Stimulated activated CD4-positive, alpha-beta T cell treated with anti-CD3 and anti-CD28 coated beads, TNF-alpha, amount 100 ng/mL, for 4 hours (primary cell): ENCODE measurements at places on chromosomes 3 and 15.

GRCh38 chr3:187753516-187753915 is 8.2 kb upstream of the BCL6 start:
- DNase-seq = no peak

DNA sequence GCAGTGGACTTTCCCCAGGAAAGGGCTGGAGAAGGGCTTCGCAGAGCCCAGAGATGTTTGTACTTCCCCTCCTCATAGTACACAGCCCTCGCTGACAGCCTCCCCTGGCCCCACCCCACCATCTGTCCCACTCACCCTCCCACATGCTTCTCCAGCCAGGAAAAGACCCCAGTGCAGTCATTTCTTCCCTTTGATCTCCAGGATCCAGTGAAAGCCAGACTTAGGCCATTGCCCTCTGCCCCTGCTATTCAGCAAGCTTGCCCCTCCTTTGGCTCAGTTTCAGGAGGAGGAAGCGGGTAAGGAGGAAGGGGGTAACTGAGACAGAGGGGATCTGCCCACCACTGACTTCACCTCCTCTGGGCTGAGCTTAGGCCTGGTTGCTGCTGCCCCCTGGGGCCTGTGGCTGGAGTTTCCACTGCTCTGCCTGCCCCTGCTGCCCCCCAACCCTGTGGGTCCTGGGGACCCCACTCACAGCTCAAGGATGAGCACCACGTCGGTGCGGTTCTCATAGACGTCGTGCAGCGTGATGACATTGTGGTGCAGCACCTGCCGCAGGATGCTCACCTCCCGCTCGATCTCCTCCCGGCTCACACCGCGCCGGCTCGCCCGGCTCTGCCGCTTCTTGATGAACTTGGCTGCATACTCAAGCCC is 63.1 kb downstream of the DAPK2 start:
- no peak for DNase-seq

DNA sequence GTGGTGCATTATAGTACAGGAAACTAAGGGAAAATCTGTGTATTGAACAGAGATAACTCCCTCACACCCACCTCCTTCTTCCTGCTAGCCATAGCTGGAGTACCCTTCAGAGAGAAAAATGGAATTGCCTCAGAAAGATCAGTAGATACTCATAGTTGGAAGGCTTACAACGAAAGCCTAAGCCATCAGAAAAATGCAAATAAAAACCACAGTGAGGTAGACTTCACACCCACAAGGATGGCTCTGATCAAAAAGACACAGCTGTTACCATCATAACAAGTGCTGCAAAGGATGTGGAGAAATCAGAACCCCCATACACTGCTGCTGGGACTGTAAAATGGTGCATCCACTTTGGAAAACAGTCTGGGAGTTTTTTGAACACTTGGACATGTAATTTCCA is 7.4 kb upstream of the DLG1 start:
- DNase-seq = no peak

GRCh38 chr3:146801492-146801891 is 196.3 kb upstream of the PLSCR5 start:
- no peak for DNase-seq

DNA sequence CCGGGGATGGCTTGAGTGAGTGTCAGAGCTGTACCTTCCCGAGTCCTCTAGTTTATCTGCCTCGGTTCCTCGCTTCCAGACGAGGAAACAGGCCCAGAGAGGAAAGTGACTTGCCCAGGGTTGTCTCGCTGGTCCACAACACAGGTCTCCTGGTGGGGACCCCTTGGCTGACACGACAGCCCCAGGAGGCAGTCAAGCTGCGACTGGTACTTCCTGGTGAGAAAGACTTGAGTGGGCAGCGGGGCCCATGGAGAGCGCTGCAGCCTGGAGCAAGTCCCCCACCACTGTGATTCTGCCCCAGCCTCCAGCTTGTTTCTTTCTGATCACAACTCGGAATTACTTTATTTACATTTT is 600 bp upstream of the CHRNA5 start:
- no peak for DNase-seq

GRCh38 chr3:107982165-107982564 is 108.7 kb downstream of the CD47 start:
- DNase-seq = no peak

GRCh38 chr3:46897031-46897430 is 19.5 kb downstream of the PTH1R start:
- no peak for DNase-seq

DNA sequence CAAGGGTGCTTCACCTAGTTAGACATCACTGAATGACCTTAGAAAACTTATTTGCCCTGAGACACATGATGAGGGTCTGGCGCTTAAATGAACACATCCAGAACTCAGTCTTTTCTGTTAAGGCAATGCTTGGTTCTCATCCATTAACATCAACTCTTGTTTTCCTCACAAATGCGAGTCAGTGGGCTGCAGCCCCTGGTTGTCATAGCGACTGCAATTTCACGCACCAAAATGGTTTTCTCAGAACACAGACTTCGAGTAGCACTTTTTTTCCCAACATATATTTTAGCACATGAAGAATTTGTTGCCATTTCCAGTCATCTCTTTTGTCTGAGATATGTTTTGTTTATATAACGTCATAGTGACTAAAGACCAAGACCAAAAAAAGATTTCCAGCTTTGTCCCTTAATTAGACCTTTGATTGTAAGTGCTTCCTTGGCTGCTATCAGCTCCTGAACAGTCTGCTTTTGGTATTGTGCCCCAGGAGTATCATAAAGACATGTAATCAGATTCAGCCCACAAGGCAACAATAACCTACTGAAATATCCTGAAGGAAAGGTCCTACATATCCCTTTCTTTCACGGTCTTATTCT is 68.5 kb downstream of the GPR176 start:
- no peak for DNase-seq

DNA sequence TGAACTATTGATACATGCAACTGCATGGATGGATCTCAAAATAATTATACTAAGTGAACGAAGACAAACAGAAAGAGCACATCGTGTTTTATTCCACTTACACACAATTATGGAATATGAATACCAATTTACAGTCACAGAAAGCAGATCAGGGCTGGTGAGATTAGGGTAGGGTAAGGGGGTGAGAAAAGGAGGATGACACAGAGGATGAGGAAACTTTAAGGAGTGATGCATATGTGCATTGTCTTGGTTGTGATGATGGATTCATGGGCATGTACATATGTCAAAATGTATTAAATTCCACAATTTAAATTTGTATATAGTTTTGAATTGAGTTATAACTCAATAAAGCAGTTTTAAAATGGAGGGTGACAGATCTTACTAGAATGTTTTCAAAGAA is 548.9 kb downstream of the PYDC2 start:
- no peak for DNase-seq

- no peak for DNase-seq
Measured at GRCh38 chr3:44478055-44478468, 592 bp upstream of the ZNF445 start.

- no peak for DNase-seq
Measured at GRCh38 chr3:18579661-18580060, 154.5 kb upstream of the SATB1 start.

- no peak for DNase-seq
Measured at GRCh38 chr3:138914870-138915502, 32.0 kb downstream of the FOXL2 start.

GRCh38 chr15:51588966-51589365 is 33.6 kb downstream of the DMXL2 start:
- no peak for DNase-seq

GRCh38 chr3:37136067-37136466 is 38.3 kb downstream of the LRRFIP2 start:
- DNase-seq = no peak

GRCh38 chr3:141288336-141288990 is 56.8 kb downstream of the PXYLP1 start:
- DNase-seq = no peak

DNA sequence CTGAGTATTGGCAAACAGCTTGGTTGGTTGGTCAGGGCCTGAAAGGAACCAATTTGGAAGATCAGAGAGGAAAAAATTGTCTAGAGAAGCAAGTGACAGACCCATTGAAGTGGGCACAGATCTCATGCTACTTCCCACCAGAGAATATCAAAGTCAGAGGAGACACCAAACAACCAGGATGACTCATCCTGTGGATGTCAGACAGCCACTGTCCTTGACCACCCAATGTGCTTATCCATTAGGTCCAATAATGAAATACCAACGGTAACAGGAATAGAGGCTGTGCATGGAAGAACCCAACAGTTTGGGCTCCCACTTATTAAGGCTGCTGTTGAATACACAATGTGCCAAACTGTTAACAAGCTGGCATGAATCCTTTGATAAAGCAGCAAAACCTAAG is 323.1 kb upstream of the ATP11B start:
- no peak for DNase-seq

DNA sequence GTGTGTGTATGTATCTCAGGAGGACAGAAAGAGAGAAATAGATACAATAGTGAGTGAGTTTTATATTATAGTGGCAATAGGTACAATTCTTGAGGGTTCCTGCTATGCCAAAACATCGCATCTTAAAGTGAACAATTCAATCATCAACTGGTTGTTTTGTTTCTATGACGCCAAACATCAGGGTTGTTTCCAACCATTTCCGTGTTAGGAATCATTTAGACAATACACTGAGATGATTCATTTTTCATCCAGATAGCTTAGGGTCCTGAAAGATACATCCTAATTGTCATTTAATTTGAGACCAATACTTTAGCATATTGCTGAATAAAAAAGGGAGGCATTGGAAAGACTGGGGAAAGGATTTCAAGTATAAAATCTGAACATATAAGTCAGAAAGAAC is 472.2 kb downstream of the MCTP2 start:
- no peak for DNase-seq

DNA sequence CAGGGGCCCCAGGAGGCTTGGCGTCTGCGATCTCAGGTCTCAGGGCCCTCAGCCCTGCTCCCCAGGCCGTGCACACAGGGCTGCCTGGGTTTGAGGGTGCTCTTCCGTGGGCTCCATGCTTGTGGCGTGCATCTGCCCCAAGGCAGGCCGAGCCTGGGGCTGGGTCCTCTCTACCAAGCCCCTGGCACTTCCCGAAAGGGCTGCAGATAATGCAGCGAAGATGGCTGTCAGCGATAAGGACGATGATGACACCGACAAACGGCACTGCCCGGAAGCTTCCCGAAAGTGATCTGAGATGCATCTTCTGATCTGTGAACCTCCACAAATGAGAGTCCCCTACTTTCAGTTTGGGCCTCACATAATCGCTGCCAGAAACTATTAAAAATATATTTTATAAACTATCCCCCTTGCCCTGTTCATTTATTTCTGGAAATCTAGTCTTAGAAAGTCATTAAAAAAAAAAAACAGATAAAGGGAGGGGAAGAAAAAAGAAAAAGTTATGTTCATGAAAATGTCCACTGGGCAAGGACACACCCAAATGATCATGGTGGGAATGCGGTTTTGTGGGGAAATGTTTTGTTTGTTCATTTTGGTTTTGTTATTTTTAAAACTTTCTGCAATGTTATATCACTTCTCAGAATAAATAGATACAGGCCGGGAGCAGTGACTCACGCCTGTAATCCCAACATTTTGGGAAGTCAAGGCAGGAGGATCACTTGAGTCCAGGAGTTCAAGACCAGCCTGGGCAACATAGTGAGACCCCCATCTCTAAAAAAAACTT is 51.5 kb downstream of the RPN1 start:
- DNase-seq = no peak

DNA sequence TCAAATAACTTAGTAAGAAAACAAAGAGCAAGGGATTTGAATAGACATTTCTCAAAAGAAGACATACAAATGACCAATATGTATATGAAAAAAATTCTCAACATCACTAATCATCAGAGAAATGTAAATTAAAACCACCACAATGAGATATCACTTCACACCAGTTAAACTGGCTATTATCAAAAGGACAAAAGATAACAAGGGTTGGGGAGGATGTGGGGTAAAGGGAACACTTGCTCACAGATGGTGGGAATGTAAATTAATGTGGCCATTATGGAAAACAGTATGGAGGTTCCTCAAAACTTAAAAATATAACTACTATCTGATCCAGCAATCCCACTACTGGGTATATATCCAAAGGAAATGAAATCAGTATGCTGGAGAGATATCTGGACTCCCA is 46.0 kb upstream of the RYK start:
- DNase-seq = no peak

DNA sequence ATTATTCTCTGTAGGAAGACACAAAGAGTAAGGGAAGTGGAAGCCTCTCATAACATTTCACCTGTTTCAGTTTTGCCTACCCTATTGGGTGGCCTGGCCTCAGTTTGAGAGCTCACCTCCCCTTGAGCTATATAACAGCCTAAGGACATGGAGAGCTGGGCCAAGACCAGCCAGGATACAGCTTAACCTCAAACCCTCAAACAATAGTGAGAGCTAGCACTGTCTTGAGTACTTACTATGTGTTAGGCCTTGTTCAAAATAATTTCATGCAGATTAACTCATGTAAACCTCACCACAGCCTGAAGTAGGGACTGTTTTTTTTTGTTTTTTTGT is 15.0 kb upstream of the TBL1XR1 start:
- DNase-seq = no peak

DNA sequence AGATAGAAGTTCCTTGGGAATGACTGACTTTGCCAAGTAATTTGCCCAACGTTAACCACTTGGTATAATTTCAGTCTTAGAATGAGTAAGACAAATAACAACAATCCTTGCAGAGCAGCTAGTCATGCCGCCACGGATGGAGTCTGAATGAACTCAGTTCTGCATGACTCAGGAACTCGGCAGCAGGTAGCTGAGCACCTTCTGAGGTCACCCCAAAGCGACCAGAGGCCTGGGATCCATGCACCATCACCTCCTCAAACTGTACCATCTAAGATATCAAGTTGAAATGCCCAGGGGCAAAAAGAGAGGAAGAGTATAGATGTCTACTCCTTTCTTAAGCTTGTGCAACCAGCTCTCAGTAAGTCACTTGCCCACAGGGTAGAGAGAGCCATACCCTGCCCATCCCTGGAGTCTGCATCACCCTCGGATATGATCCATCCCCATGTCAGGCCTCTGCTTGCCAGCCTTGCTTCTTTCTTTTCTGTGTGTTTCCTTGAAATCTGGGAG is 8.5 kb upstream of the CDCP1 start:
- no peak for DNase-seq

DNA sequence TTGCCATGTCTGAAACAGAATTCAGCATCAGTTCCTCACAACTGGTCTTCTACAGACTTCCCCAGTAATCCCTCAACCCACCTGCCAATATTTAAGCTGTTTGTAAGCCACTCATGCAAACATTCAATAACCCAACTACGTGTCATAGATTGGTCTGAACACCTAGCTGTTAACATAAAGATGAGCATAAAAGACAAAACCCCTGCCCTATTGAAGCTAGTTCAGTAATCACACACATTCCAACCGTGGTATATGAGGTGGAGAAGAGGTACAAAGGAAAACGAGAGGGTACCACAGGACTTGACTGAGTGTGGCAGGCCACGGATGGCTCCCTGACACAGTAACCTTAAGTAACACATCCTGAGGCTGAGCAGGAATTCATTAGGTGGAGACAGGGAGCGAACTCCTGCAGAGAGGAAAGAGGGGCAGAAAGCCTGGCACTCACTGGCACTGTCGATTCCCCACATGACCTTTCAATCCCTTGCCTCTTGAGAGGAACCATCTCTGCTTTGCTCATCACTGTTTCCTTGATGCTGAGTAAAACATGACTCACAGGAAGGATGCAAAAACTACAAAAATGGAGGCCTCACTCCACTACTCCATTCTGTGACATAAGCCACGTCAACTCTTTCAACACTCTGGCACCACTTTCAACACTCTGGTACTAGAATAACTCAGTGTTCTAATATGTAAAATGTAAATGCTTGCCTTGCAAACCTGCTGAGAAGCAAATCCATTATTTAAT is 31.3 kb downstream of the RPN1 start:
- no peak for DNase-seq

GRCh38 chr3:118165413-118165812 is 869.2 kb downstream of the IGSF11 start:
- no peak for DNase-seq
